ENCODE measurements at places on chromosomes 1 and 21.

DNA sequence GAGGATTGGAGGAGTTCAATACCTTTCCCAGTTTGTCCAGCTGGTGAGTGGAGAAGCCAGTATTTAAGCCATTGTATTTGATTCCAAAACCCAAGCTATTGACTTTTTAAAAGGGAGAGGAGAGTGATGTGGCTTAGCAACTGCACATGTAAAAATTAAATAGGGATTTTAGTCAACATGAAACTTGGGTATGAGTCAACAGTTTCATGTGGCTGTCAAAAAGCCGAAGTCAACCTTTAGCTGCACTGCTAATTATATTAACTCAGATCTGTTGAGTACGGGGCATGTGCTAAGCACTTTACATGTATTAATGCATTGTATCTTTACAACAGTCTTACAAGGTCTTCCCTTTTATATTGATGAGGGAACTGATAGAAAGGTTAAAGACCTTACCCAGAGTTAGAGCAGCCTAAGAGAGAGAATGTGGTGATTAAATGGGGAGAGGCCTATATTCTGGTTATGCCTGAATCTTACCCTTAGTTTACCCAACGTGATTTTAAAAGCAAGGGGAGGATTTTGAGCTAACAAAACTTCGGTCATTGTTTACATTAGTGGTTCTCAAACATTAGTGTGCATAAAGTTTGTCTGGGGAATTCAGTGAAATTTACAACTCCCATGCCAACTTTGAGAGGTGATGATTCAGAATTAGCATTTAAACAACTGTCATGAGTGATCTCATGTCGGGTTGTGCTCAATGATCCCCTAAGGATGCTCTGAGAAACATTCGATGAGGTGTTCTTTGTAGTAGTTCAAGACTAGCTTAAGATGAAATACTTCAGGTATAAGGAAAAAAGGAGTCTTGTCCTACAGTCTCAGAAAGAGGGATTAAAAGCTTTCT, 6.9 kb upstream of the SLC35F3 start:
- DNase-seq, result no peak

GRCh38 chr1:16614361-16615252, 1.2 kb upstream of the NBPF1 start:
- DNase-seq, result no peak

GRCh38 chr1:107473065-107473464, 332.2 kb downstream of the NTNG1 start:
- no peak for DNase-seq

DNA sequence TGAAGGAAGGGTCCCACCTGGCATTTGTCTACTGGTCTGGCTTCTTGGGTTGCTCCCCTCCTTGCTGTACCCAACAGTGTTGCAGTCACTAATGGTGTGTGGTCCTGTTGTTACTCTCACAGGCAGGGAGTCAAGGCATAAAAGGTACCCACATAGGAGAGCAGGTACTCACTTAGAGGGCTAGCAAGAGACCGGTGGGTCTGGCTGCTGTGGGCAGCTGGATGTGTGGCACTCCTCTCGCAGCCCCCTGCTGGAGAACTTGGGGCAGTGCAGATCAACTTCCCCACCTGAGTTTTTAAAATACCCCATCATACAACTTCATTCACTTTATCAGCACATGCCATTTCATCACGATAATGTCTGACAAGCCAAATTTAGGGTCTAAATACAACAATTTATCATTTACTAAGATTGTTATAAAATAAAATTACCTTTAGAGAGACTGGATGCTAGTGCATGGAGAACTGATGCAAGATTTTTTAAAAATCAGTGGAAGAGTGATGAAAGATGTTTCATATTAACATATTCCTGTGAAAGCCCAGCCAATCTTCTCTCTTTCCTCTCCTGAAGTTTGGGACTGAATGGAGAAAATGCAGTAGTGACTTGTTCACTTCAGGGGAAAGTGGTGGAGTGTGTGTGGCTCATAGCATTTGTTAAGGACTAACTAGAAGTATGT, 42.8 kb downstream of the ACP6 start:
- no peak for DNase-seq

DNA sequence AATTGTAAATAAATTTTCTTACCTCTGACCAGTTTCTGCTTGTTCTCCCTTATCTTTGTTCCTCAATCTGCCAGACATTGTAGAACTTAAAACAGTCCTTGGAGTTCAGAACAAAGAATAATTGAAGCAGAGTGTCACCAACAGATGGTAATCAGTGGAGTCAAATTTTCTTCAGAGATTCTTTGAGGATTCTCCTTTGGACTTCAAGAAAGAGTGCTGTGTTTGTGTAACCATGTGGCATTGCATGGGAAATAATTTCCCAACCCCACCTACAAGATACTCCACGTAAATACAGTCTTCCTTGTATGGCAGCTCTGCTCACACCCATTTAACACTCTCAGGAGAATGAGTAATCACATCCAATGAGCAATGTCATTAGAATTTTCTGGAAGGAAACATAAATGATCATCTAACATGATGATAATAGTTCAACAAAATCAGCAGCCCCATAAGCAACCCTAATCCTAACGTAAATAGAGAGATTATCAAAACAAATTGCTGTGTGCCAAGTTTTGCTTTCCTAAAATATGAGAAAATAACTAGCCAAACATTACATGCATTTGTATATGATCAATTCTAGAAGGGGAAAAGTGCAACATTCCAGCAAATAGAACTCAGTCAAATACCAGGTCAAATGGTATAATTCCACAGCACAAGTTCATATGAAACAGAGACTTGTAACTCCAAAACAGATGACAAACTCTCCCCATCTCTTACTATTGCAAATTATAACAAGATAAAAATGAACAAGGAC, 6.9 kb upstream of the DENND1B start:
- DNase-seq, result no peak

DNA sequence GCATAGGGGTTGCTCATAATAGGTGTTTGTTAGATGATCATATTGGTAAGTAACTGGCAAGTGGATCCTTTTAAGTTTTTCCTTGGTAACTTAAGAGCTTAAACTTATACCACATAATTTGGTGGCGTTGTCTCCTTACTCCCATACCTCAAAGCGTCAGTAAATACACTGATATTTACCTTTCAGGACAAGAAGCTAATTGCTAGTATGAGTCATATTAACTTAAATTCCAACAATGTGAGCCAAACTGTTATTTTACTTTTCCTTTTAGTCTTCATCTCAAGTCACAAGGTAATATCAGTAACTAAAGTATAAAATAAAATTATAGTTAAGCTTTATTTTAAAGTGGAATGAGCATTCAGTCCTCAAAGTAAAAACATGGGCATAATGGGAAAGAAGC, 9.0 kb upstream of the SH3GLB1 start:
- no peak for DNase-seq

DNA sequence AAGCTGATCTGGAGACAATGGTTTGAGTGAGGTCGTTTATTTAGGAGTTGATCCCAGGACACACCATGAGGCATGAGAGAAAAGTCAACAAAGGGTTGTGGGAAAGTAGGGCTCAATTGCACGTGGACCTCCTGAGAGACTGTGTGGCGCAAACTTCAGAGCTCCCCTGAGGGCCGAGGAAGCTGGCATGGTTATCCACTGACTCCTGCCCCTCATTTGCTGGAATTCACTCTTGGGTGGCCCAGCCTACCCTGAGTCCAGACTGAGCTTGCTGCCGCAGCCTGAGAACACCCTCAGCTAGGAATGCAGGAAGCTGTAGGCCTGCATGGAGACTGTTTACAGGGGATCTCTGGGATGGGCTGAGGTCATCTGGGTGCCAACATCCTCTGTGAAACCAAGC, 301.0 kb downstream of the RWDD3 start:
- DNase-seq, result no peak

DNA sequence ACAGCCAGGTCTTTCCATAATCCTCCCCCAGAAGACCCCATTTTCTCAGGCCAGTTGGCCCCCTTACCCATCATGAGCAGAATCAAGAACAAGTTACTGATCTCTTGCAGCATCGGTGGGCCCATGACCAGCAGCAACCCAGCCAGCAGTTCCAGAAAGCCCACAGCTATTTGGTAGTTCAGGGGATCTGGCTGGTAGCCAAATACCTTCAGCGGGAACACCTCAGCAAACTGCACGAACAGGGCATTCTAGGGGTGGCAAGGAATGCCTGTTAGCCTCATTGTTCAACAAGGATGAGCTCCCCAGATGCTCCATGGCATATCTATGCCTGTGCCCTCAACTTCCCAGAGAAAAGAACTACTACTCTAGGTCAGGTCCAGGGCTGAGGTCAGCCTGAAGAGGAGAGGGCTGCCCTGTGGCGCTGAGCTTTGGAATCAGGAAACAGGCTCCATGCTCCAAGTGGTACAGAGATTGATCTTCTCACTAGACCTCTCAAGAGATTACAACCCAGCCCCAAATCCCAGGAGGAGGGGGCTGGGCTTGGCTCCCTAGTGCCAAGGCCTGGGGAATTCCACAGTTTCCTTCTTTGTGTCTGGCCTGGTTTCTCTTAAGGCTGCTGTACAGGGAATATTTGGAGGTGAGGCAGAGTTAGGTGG, 1.3 kb downstream of the TMEM35B start:
- DNase-seq, result peak; percentile 3

GRCh38 chr1:113904293-113904673, 316 bp downstream of the AP4B1 start:
- DNase-seq, result no peak

GRCh38 chr1:75471252-75471651, 139.7 kb downstream of the SLC44A5 start:
- no peak for DNase-seq

DNA sequence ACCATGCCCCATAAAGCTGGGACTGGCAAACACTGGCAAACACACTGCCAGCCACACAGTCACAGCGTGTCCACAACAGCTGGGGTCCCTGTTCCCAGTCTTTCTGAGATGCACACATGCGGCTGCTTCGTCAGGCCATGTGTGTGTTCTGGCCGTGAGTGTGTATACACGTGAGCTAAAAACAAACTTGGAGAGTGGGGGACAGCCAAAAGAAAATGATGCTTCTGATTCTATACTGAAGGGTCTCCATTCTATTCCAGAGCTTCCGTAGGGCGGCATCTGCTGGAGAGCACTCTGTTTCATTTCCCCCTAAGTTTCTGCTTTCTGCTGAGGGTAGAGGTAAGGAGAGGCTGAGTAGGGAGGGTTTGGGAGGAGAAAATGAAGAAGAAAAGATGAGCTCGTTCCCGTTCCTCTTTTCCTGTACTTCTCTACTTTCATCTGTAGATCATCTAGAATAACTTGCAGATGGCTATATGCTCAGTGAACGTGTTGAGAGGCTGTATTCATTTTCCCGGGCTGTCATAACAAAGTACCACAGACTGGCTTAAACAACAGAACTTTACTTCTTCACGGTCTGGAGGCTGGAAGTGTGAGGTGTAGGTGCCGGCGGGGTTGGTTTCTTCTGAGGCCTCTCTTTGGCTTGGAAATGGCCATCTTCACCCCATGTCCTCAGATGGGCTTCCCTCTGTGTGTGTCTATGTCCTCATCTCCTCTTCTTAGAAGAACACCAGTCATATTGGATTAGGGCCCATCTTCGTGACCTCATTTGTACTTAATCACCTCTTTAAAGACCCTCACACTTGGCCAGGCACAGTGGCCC, 151.6 kb downstream of the TOMM20 start:
- no peak for DNase-seq

DNA sequence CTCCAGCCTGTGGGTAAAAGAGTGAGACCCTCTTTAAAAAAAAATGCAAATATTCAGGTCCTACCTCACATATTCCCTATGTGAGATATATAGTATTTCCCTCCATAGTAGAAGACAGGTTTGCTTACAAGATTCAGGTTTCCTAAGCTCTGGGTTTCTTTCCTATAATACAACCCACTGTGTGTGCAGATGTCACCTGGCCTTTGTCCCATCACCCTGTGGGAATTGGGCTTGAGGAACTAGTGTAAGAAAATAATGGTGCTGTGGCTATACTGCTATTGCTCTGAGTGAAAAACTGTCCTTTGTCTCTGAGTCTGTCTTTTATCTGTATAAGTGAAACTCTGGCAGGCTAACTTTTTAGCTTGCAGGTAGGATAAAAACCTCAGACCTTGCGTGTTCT, 13.0 kb downstream of the C1orf146 start:
- no peak for DNase-seq

GRCh38 chr1:149848340-149849110, 50.8 kb upstream of the BOLA1 start:
- no peak for DNase-seq

DNA sequence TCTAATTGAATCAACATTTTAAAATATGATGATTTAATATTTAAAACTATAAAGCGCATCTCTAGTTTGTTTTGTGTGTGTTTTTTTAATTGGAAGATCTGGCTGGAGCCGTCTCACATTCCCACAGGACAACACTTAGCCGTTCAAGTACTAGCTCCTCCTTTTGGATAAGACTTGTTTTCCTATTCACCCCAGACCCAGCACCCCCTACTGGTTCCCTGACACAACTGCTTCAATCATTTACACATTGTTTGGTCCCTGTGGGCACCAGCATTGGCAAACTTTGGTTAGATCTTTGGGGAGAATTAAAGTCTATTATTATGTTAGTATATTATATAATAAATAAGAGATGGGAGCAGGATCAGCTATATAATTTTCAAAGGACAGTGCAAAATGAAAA, 34.5 kb downstream of the TYW3 start:
- DNase-seq, result peak; percentile 1

- no peak for DNase-seq
Observed at GRCh38 chr1:67573311-67573872, 111.6 kb upstream of the GADD45A start.

DNA sequence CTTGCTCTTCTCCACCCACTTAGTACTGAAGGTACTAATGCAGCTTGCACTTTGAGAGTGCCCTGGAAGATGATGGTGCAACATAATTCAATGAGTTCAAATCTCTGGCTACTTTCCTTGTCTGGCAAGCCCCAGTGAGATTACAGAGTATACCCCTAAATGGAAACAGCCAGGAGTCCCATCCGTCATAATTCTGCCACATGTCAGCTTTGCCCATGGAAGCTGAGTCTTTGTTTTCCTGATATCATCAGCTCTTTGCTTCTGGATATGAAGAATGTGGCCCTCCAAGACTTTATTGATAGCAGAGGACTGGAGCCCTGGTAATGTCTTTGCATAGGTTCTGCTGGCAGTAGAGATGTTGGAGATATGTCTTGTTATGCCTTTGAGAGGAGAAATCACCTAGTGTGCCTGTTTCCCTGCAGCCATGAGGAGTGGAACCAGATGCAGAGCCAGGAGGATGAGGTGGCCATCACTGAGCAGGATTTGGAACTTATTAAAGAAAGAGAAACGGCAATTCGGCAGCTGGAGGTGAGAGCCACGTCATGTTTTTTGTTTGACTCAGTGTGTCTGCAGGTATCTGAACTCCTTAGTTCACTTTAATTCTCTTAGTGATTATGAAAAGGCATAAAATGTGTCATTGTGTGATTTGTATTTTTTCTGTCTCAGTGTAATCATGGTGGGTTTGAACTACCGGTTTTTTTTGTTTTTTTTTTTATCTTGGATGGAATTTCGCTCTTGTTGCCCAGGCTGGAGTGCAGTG, 18.7 kb upstream of the PPP1R8 start:
- no peak for DNase-seq
